ENCODE measurements at places on chromosomes 2 and 18.

DNA sequence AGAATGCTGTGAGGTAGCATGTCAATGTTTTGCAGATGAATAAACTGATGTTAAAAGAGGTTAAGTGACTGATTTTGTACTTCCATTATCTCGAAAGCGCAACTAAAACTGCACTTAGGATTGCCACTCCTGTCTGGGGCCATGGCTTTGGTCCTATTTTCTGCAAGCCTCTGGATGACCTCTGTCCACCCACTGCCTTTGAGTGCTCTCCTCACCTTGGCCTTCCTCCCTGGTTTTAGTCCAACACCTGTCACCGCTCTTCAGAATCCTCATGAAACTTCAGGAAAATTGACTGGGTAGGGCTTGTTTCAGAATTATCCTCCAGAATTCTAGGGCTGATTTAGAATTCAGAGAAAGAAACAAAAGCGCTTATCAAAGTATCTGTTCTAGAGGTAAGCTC lies 51.1 kb upstream of the HNMT start:
- no peak for DNase-seq

GRCh38 chr18:46916551-46917107 lies 678 bp downstream of the PIAS2 start:
- DNase-seq: no peak

- no peak for DNase-seq
Measured at GRCh38 chr2:159243529-159243928, 43.0 kb downstream of the WDSUB1 start.

- no peak for DNase-seq
Measured at GRCh38 chr2:22198381-22199283, 1074.9 kb downstream of the TDRD15 start.

- DNase-seq: no peak
Measured at GRCh38 chr2:198137733-198138132, 333.3 kb downstream of the PLCL1 start.

DNA sequence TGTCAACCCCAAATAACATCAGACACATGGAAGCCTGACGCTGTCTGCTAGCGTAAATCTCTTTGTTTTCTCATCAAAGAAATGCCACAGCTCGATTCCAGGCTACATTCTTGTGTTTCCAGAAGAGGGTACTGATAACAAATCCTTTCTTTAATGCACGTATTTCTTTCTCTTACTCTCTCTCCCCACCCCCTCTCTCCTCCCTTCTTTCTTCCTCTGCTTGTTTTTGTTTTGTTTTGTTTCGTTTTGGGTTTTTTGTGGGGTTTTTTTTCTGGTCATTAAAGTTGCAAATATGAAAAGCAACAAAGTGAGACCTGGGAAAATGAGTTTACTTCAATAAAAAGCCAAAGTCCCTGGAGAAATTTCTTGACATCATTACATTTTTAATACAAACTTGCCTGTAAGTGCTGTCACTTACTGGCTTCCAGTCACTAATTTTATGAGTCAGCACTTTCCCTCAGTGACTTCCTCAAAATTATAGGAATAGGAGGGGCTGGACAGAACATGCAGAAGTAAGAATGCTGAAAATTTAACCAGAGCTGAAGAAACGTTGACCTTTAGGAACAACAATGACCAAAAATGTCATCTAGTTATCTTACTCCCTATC lies 106.7 kb upstream of the NABP1 start:
- no peak for DNase-seq
